ENCODE measurements at places on chromosomes 6 and 20.

DNA sequence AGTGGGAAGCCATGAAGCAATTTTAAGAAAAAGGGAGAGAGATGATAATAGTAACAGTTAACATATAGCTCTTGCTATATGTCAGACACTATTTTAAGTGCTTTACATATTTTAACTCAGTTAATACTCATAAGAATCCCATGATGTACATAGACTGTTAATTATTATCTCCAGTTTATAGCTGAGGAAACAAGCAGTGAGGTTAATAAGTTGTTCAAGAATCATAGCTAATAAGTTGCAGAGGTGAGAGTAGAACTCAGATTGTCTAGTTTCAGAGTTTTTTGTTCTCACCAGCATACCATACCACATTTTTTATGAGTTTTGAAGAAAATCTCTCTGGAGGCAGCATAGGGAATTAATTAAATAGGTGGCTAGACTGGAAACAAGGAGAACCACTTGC lies 144.6 kb upstream of the MMS22L start:
- DNase-seq: no peak

GRCh38 chr6:118403036-118403435 lies 145.1 kb upstream of the PLN start:
- no peak for DNase-seq

DNA sequence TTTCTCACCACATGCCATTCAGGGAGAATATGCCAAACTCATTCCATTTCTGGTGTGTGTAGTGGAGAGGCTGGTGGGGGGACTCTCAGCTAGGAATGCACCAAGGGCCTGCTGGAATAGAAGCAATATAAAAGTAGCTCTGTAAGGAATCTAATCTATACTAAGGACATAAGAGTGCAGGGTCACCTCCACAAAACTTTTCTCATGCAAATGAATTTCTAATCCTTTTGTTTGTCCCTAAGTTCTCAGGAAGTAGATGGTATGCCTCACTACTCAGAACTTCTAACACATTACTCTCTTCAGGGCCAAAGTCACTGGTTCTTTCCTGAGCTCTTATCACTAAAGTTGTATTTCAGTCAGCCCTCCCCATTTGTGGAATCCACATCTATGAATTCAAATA lies 427.2 kb downstream of the C6orf118 start:
- DNase-seq: no peak

DNA sequence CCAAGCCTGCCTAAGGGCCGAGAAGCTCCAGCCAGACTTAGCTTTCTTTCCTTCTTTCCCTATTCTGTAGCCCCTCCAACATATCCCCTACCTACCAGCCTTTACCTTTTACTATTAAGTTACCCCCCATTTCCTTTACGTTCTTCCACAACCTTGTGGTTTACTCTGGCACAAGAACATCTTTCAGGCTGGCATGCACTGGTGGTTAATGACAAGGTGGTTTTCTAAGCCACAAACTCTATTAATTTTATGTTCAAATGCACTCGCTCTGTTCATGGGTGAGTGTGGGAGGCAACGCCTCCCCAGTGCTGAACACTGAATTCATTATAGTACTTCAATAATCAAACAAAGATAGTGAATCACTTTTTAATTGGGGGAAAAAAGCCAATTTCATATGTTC lies 64.4 kb downstream of the TRERF1 start:
- no peak for DNase-seq

- DNase-seq: no peak
Measured at GRCh38 chr6:107075951-107076381, 39.3 kb downstream of the BEND3 start.

DNA sequence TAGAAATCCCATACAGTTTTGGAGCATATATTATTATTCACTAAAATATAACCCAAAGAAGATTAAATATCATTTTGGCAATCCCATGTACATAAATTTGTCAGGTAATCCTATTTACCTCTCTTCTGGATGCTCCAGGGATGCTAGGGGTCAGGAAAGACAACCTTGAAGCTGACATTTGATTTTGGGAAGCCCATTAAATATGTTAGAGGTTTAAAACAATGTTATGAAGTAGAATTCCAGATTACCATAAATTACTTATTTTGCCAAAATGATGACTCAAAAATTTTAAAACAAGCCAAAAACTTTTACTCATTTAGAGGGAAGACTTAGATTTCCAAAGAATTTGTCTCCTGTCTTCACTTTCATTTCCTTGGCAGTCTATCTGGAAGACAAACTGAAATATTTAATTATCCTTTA lies 9.2 kb upstream of the IL22RA2 start:
- DNase-seq: no peak

DNA sequence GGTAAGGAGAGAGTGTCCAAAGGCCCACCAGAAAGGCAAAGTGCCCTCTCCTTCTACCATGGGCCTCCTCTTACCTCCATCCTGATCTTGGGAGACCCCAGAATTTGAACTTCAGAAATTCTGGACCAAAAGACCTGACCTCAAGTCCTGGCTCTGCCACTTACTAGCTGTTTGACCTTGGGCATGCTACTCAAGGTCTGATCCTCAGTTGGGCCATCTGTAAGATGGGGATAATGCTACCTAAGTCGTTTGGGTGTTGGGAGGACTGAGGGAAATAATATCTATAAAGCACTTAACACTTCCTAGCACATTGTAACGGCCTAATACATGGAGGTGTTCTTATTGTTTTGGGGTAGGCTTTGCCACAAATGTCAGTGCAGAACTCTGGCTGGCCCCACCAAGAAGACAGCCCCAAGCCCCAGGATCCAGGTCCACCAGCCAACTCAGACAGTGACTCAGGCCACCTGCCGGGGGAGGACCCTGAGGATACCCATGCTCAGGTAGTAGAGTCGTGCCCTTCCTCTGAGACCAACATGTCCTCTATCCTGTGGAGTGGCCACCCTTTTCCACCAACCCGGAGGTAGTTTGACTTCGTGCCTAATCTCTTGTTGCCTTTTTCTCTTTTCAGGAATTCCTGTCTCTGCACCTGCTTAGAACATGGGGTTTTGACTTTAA lies 2.7 kb downstream of the PRICKLE4 start:
- no peak for DNase-seq

- no peak for DNase-seq
Measured at GRCh38 chr6:109212683-109213082, 117.4 kb downstream of the CEP57L1 start.

GRCh38 chr20:24048024-24048611 lies 59.5 kb upstream of the GGTLC1 start:
- no peak for DNase-seq

GRCh38 chr6:5930143-5930770 lies 76.5 kb downstream of the NRN1 start:
- DNase-seq: no peak

GRCh38 chr6:28643017-28643740 lies 117.5 kb downstream of the GPX5 start:
- DNase-seq: no peak

GRCh38 chr6:30841644-30842504 lies 42.4 kb upstream of the DDR1 start:
- DNase-seq: no peak

- no peak for DNase-seq
Measured at GRCh38 chr20:46414608-46415007, 8.2 kb upstream of the ELMO2 start.

GRCh38 chr6:131134980-131135243 lies 355 bp upstream of the AKAP7 start:
- DNase-seq: no peak

- no peak for DNase-seq
Measured at GRCh38 chr6:111987295-111987694, 66.6 kb upstream of the CCN6 start.

DNA sequence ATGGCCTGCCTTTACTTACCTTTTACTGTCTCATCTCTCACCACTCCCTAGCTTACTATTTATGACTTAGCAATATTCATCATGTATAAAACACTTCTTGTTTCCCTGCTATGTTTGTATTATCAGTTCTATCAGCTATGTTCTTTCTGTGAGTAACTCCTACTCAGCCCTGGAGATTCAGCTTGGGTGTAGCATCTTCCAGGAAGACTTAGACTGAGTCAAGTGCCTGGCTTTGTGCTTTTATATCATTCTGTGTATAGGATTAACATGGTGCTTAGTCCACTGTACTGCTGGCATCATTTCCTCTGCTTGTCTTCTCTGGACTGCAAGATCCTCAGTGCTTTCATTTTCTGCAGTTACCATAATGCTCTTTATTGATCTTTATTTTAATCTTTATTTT lies 257.8 kb downstream of the BTBD3 start:
- no peak for DNase-seq

DNA sequence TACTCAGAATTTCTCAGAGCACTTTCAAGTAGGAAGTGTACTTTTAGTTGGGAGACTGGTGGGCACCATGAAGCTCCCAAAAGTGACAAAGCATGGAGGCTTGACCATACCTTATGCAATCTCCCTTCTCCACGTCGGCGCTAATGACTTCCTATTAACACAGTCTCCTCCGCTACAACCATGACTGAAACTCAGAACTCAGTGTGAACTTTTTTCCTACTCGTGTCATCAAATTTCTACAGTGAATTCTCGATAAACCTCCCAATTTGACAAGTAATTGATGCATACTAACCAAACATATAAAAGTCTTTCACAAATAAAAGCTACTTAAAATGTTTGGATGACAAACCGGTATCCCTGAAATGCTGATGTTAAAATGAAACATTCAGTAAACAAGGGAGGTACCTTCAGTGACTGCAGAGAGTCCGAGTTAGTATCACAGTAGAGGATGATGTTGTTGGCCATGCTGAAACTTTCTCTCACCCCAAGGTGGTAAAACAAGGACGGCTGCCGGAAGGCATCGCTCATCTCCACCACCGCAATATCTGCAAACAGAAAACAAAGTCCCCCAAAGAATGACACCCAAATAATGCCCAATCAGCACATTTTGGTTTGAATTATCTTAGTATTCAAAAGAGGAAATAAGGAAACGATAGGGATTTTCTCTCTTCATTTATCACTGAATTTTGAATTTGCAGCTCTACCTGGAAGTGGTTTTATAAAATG lies 72.1 kb downstream of the MAP3K5 start:
- no peak for DNase-seq

DNA sequence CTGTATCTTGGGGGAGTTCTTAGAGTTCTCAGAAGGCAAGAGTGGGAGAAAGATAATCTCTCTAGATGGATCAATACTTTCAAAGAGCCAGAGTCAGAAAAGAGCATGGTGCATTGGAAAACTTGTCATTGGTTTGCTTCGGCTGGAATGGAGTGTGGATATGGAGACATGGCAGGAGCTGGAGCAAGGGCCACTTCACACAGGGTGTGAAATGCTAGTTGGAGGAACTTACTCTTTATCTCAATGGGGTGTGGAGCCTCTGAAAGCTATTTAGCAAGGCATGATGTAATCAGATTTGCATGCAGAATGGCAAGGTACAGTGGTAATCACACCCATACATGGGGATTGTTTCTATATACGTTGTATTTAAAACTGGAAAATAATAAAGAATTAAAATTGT lies 31.5 kb upstream of the PAQR8 start:
- no peak for DNase-seq

- no peak for DNase-seq
Measured at GRCh38 chr20:1394686-1395085, 1.8 kb upstream of the FKBP1A start.

DNA sequence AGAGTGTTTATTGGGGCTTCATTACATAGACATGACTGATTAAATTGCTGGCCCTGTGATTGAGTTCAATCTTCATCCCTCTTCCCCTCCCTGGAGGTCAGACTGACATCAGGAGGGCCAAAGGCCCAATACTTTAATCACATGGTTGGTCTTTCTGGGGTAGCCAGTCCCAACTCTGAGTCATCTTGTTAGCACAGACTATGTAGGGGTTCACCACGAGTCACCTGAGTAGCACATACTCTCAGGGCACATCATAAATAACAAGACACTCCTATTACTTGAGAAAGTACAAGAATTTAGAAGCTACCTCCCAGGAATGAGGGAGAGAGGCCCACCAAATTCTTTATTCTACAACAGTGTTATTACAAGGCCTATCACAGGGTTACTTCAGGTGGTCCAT lies 11.3 kb downstream of the GINS1 start:
- DNase-seq: no peak

DNA sequence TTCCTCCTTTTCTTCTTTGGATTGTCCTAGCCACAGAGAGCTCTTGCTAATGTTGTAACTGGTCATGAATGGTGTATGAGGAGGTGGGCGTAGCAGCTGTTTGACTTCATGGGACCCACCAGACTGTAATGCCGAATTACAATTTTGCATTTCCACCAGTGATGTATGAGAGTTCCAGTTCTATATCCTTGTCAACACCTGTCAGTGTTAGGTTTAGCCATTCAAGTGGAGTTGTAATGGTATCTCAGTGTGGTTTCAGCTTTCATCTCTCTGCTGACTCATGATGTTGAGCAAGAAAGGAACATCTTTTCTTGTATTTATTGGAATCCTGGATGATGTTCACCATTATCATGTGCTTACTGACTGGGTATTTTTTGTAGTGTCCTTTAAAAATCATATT lies 5.1 kb downstream of the IGF2R start:
- no peak for DNase-seq

- DNase-seq: no peak
Measured at GRCh38 chr6:154161689-154162088, 122.6 kb downstream of the OPRM1 start.

- no peak for DNase-seq
Measured at GRCh38 chr6:12473494-12473893, 183.3 kb downstream of the EDN1 start.

DNA sequence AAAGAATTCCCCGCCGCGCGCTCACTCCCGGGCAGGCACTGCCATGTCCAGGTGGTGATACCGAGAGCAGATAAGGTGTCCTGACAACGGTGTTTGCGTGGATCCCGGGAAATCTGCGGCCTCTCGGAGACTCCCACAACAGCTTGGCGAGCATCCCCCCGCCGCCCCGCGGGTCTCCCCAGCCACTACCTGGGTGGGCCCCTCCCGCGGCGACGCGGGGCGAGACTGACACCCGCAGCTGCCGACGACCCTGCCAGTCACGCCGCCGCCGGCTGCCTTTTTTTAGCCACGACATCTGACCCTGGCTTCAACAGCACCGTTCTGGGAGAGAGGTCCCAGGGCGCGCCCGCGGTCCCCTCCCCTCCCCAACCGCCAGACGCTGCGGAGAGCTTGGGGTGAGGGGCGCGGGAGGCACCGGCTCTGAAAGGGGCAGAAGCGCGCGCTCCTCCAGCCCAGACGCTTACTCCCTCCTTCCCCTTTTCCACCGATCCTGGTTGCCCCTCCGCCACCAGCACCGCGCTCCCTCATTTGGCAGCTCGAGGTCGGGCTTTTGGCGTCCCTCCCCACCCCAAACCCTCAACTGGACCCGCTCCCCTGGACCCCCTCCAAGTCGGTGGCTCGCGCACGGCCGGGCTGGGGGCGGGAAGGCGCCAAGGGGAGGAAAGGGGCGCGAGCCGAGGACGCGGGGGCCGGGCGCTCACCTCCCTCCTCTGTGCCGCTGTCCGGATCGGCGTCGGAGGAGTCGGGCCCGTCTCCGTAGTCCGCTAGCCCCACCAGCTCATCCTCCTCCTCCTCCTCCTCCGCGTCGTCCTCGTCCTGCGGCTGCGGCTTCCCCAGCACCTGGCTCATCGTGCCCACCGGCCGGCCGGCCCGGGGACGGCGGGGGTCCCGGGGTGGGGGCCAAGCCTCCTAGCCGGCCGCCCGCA lies 665 bp downstream of the RRAGD start:
- DNase-seq: peak; percentile 60

GRCh38 chr20:35039846-35040489 lies 52.6 kb downstream of the TRPC4AP start:
- DNase-seq: no peak

Data from substantia nigra (tissue), 51 donors.